Stimulated activated CD8-positive, alpha-beta memory T cell treated with anti-CD3 and anti-CD28 coated beads, Interleukin-4, amount 100 ng/mL, for 48 hours (primary cell): ENCODE measurements at places on chromosomes 5 and 9.

DNA sequence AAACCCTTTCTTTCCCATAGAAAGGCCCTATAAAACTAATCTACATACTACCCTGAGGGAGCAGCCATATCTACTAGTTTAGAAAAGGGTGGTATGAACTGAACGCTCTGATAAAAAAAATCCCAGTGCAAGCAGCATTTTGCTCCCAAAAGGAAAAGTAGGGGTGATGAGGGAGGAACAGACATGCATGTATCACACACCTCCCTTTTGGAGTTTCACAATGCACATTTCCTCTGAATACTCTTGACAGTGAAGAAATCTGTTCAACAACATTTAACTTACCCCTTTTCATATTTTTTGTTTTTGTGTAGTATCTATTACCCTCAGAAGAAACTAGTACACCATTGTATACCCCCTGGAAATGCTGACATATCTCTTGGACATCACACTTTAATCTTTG lies 411.4 kb downstream of the MAT2B start:
- DNase-seq, result no peak

DNA sequence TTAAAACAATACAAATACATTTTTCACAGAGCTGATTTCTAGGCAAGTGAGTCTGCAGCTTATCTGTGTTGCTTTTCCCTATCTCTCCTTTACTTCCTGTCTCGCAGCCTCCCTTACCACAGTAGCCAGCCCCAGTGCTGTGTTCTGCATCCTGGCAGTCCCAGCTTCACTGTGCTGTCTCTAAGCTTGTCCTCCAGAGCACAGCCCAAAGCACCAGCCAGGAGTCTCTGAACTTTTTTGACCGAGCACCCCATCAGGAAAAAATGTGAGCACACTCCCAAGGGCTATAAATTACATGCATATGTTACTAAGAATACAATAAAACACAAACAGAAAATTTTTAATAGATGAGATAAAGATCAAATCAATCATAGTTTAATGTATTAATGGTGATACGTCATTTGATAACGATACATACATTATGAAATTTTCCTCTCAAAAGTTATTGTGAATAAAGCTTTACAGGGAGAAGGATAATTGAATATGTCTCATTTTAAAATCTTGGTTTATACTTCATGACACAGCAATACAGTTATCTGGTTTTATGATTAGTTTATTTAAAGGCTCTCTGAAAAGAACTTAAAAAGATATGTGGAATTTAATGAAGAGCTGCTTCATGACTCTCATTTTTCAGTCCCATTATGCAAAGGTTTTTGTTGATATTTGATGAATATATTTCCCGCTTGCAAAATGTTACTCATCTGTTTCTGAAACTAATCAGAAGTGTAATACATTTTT lies 7.3 kb upstream of the RHOBTB3 start:
- no peak for DNase-seq

- DNase-seq, result no peak
Observed at GRCh38 chr5:18888821-18889220, 1099.2 kb downstream of the CDH18 start.

DNA sequence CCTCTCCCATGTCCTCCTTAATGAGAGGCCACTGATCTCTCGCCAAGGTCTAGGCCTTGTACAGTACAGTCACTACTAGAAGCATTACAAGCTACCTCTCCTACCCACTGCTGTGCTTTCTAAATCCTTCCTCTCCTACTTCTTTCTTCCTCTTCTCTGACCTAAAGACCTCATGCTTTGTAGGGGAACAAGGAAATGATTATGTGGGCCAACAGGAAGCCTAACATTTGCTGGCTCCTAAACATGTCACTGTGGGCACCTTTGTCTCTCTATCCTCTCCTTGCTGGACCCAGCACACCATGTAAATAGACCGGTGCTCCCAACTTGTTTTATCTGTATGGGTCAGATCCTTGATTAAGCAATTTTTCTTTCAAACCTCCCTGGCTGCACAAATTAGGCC lies 16.7 kb downstream of the SLC28A3 start:
- DNase-seq, result no peak

DNA sequence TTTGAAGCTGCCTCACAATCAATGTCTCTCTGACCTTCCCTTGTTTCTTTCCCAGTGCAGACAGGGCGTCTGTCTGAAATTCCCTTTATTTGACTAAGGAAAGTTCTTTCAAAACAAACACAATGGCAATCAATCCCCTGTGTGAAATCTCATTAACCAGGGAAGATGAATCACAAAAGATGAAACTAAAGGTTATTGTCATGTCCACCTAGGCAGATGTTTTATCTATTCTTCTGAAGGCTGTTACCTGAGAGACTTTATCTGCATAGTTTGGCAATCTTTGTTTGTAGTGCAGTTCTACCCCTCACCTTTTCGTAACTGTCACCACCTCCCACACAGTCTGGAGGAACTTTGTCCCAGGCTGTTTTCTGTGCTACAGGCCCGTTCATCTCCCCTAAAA lies 217.5 kb upstream of the RIOK2 start:
- no peak for DNase-seq

- DNase-seq, result no peak
Observed at GRCh38 chr9:117344892-117345660, 69.8 kb downstream of the ASTN2 start.

GRCh38 chr9:68979538-68980314 lies 34.2 kb downstream of the PRKACG start:
- DNase-seq, result peak; percentile 48

- DNase-seq, result no peak
Observed at GRCh38 chr5:14953075-14953607, 81.6 kb upstream of the ANKH start.

- no peak for DNase-seq
Observed at GRCh38 chr5:78362220-78362619, 1.8 kb downstream of the SCAMP1 start.

GRCh38 chr5:147483188-147483790 lies 26.6 kb downstream of the DPYSL3 start:
- no peak for DNase-seq

DNA sequence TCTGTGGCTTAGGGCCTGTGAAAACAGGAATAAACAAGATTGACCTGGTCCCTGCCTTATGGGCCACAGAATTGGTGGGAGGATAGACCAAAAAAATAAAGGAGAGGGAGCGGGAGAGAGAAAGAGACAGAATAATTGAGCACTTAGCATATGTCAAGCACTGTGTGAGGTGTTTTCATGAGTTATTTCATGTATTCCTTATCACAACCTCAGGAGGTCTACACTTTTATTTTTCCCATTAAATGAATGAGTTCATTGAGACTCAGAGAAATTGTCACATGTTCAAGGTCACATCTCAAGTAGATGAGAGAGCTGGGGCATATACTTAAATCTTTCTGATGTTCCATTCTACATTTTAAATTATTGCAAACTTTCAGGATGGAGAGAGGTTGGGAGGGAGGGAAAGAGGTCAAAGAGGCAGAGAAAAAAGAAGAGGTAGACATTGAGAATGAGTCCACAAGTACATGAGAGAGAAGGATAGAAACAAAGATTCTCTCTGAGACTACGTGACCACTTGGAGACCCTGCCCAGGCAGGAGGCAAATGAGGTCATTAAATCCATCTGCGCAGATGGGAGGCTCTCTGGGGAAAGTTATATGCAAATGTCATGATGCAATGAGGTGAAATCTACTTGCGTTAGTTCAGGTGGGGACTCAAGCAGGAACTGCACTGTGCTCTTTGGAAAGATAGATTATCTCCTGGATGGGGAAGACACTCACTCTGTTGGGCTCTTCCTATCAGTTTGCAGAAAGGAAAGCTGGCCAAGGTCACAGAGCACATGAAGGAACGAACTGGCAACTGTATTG lies 241.5 kb downstream of the PAPPA start:
- no peak for DNase-seq

GRCh38 chr5:108588323-108588722 lies 159.4 kb upstream of the FER start:
- DNase-seq, result no peak

- no peak for DNase-seq
Observed at GRCh38 chr5:171055875-171056454, 194.1 kb downstream of the RANBP17 start.

GRCh38 chr9:110890416-110890815 lies 147.9 kb downstream of the LPAR1 start:
- no peak for DNase-seq

DNA sequence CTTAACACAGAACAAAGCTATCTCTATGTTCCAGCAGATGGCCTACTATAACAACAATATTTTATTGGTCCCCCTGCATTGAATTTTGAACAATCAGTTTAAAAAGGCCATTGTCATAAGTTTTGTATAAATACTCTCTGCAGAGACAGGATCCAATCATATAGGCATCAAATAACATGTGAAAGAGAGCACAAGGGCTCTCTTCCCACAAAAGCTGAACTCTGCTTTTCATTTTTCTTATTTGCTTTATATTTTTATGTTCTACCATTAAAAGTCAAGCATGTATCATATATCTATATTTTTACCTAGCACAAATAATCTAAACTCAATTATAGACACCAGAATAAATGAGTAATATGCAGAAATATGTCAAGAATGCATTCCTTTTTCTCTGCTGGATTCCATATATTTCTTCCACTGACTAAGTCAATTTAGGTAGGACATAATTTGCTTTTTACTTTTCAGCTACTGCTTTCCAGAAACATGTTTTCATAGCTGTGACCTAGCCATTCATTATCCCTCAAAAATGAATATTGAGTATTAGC lies 143.6 kb downstream of the CDH9 start:
- DNase-seq, result no peak
